ENCODE measurements at places on chromosomes 1 and 21.

- no peak for DNase-seq
These were observed 163.0 kb upstream of the KAZN start for GRCh38 chr1:14435368-14436023.

- DNase-seq: peak; percentile 72
These were observed 8.8 kb upstream of the NLRP3 start for GRCh38 chr1:247407180-247407616.

- DNase-seq: no peak
These were observed 118.8 kb downstream of the RWDD3 start for GRCh38 chr1:95352767-95353166.

DNA sequence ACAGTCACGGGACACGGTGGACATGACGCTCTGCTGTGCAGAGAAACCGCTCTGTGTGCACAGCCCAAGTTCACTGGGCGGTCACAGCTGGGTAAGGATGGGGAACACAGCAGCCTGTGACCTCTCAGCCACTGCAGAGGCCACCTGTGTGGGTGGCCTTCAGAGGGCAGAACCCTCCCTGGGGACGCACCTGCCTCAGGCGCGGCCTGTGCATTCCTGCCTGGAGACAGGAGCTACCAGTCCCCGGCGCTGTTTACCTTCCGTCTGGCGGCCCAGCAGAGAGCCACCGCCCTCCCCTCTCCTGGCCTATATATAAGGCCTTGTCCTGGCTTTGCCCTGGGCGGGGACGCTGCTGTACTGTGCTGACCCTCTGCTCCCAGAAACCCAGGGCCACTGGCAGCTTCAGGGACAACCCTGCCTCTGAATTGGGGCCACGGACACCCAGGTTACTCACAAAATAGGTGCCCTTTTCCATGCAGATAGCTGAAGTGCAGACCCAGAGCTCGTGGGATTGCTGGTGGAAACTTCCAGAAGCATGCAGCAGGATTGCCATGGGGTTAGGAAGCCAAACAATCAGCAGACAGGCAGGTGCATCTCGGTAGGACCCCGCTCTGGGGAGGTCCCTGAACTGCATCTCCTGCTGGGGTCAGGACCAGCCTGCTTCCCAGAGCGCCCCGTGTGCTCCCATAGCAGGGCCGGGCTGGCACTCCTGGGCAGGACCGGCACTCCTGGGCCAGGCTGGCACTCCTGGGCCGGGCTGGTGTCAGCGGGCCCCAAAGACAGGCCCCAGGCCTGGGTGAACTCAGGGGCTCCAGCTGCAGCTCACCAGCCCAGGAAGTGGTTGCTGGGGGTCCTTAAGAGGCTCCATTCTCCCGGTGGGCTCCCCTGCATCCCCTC, 83.6 kb downstream of the SIK1 start:
- DNase-seq: no peak

GRCh38 chr1:37814252-37814651, 6.2 kb upstream of the YRDC start:
- DNase-seq: no peak

GRCh38 chr1:63674238-63674864, 81.1 kb downstream of the PGM1 start:
- DNase-seq: no peak

GRCh38 chr21:38958940-38959691, 153.4 kb downstream of the ETS2 start:
- no peak for DNase-seq

All from activated CD8-positive, alpha-beta memory T cell treated with anti-CD3 and anti-CD28 coated beads, Interleukin-2, amount 50 U/mL, for 4 hours (primary cell).